Activated naive CD4-positive, alpha-beta T cell treated with anti-CD3 and anti-CD28 coated beads, Interleukin-2, amount 50 U/mL, for 16 hours (primary cell): ENCODE measurements at places on chromosomes 6 and 20.
A peak's percentile ranks its signal among the peaks of the same experiment; 100 is the strongest.

GRCh38 chr6:45432977-45433376, 55.2 kb upstream of the SUPT3H start:
- no peak for DNase-seq

- DNase-seq = no peak
These were observed 149.2 kb downstream of the LY86 start for GRCh38 chr6:6737671-6738070.

DNA sequence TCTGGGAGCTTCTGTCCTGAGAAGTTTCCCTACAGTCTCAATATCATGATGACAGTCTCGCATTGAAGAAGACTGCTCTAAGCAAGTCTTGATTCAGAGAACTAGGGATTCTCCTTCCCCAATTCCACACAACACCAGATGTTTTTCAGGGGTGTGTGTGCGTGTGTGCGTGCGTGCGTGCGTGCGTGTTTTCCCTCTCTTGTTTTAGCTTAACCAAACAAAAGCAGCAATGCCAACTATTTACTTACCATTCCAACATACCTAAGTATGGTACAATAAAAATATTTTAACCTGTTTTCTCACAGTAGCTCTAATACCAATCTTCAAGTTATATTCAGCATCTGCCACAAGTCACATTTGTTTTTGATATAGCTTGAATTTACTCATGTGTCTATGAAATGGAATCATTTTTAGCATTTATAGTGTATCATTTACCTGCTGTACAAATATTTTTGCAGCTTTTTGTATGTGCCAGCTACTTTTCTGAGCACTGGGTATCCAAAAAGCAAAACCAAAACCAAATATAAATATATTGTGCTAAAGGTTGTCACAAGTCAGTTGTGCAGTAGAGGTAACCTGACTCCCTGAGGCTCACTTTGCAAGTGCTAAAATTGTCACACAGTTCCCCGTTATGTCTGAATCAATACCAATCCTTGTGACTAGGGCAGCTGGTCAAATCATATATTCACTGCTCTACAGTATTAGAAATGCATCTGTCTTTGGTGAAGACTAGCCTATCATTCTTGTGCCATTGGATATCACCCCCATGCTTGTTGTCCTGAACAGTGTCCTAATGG, 21.7 kb upstream of the MYLIP start:
- no peak for DNase-seq

DNA sequence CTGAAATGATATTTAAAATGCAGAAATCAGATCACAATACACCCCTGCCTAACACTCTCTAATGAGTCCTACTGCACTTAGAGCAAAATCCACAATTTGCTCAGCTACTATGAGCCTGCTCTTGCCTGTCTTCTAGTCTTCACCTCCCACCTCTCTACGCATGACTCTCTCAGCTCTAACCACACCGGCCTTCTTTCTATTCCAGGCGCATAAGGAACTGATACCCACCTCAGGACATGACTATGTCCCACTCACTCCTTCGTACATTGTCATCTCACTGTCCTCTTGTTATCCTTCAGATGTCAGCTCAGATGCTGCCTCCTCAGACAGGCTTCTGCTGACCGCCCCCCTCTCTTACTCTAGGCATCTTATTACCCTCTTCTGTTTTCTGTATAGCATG, 201.0 kb upstream of the FLRT3 start:
- no peak for DNase-seq

DNA sequence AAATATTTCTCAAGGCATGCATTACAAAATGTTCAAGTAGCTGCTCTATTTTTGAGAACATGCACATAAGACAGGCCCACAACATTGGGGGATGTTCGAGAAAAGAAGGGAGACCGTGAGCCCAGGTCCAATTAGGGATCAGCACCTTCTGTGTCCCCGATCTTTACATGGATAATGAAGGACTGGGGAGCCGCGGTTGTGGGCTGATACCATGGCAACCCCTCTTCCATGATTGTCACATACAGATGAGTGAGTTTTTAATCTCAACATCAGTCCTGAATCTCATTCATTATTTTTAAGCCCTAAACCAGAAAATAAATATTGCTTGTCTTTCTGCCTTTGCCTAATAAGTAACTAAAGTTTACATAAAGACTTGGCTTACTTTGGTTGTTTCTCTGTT, 935.7 kb downstream of the KIF16B start:
- DNase-seq = no peak

- no peak for DNase-seq
These were observed 30.8 kb downstream of the NHSL1 start for GRCh38 chr6:138468320-138469015.

- no peak for DNase-seq
These were observed 723 bp upstream of the ARID1B start for GRCh38 chr6:156776470-156776839.

GRCh38 chr6:170235391-170236125, 55.3 kb downstream of the DLL1 start:
- DNase-seq = no peak

GRCh38 chr20:11978496-11978895, 60.8 kb downstream of the BTBD3 start:
- no peak for DNase-seq

DNA sequence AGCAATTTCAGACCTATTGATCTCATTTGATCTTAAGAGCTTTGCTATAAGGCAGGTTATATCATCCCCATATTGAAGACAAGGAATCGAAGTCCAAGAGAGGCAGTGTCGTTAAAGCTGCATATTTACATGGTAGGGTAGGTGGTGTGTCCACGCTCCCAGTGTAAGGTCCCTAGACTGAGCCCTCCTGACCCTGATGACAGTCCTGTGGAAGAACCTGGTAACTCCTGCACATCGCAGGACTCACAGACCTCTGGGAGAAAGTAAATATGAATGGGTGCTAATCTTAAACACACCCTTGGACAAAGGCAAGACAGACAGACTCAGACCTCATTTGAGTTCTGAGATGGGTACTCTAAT, 602 bp upstream of the HLA-DPB1 start:
- DNase-seq = no peak

DNA sequence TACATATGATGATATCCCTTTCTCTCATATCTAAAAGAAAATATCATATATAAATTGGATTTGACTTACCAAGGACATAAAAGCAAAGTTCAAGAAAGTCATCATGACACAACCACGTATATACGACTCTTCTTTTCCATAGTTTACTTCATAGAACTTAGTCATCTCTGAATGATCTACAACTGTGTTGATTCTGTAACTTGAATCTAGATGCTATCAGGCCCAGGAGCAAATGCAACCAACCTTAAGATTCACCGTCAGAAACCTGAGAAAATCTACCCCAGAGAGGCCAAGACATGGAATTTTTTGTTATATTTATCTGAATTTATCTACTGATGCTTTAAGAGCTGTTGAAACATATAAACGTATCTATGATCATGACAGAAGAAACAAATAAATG, 165.6 kb downstream of the PDE10A start:
- no peak for DNase-seq

GRCh38 chr6:163826629-163827028, 412.1 kb downstream of the QKI start:
- DNase-seq = no peak

- peak; percentile 29 for DNase-seq
These were observed 8.0 kb downstream of the PRDM13 start for GRCh38 chr6:99614430-99615186.

- no peak for DNase-seq
These were observed 57.2 kb downstream of the BCAS4 start for GRCh38 chr20:50852085-50852484.

GRCh38 chr6:136401749-136402148, 112.1 kb upstream of the BCLAF1 start:
- DNase-seq = no peak

DNA sequence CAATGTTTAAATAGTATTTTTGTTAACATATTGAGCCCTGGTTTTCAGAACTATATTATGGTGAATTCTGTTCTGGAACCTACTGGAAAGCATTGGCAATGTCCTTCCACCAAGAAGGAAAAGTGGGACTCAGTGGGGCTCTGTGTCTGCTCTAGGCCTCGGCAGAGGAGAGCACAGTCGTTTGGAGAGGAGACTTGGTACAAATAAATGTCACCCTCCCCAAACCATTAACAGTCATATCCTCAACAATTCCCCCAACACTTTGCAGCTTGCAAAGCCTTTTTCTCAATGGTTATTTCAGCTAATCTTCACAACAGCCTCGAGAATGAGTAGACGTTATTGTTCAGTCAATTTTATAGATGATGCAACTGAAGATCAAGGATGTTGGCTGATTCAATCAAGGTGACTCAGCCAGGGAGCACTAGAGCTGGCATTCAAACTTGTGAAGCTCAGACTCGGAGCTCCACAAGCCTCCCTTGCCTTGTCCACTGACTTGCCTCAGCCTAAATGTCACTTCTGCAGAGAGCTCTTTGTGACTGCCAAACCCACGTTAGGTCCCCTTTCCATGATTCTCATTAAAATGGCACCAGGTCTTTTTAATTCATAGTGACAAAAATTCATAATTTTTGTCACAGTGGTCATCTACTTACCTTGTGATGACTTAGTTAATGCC, 60.6 kb downstream of the TOX2 start:
- DNase-seq = peak; percentile 31

DNA sequence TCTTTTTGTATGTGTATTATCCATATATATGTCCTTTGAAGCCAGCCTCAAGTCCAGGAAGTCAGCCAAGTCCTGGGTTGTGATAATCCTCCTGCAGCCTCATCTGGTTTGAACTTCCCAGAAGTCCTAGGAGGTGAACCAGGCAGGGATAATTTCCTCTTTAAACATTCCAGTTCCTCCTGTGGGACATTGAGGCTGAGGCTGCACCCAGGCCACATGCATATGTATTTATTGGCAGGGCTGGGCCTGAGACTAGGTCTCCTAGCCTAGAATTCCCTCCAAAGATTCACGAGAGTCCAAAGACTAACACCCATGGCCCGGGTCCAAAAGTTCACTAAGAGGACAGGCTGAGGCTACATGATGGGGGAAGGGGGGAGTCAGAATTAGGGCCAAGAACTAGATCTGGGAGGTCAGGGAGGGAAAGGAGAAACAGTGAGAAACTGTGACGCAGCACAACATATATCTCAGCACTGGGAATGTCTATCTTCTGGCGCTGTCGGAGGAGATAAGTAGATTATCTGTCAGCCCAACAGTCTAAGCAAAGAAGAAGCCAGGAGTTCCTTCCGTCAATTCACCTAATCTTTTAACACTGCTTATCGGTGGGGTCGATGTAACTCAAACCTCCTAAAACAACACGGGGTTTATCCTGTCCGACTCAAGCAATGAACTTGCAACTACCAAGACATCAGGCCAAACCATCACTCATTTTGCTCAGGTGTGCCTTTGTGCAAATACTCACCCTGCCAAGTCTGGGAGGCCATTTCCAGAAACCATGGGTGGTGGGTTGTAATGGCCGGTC, 43.3 kb downstream of the SNX5 start:
- DNase-seq = no peak

GRCh38 chr20:43824309-43825050, 90.2 kb upstream of the TOX2 start:
- no peak for DNase-seq

- DNase-seq = no peak
These were observed 50.7 kb downstream of the MRPL14 start for GRCh38 chr6:44076356-44077213.

DNA sequence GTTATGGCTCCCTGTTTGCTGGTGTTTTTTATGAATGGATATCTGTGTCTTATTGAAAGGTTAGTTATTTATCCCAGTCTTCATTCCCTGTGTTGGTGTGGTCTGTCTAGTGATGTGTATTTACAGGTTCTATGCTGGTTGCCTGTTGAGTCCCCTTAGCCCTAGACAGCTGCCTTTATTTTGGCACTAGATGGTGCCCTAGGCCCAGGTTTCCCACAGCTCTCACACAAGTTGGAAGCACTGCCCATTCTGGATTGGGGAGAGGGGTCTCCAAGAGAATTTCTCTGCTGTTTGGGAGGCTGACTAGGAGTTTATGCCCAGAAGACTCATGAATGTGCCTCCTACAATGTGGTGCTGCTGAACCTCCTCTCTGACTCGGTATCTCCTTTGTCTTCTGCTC, 12.4 kb downstream of the GRM1 start:
- no peak for DNase-seq

- DNase-seq = no peak
These were observed 124.7 kb upstream of the SUPT3H start for GRCh38 chr6:45502456-45502855.

- no peak for DNase-seq
These were observed 47.3 kb downstream of the ITCH start for GRCh38 chr20:34410336-34410735.

GRCh38 chr6:128981716-128982115, 98.8 kb downstream of the LAMA2 start:
- no peak for DNase-seq

DNA sequence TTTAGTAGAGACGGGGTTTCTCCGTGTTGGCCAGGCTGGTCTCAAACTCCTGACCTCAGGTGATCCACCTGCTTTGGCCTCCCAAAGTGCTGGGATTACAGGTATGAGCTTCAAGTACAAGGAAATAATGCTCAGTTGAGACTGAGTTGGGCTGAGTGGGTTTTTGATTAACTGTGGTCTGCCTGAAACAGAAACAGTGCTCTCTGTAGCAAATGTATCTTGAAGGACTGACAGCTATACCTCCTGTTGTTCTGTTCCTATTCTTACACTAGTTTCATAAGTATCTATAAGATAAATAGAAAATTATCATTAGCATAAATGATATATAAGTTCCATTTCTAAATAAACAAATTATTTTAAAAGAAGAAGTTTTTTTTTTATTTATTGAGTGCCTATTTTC, 142.8 kb upstream of the PTPRK start:
- no peak for DNase-seq

DNA sequence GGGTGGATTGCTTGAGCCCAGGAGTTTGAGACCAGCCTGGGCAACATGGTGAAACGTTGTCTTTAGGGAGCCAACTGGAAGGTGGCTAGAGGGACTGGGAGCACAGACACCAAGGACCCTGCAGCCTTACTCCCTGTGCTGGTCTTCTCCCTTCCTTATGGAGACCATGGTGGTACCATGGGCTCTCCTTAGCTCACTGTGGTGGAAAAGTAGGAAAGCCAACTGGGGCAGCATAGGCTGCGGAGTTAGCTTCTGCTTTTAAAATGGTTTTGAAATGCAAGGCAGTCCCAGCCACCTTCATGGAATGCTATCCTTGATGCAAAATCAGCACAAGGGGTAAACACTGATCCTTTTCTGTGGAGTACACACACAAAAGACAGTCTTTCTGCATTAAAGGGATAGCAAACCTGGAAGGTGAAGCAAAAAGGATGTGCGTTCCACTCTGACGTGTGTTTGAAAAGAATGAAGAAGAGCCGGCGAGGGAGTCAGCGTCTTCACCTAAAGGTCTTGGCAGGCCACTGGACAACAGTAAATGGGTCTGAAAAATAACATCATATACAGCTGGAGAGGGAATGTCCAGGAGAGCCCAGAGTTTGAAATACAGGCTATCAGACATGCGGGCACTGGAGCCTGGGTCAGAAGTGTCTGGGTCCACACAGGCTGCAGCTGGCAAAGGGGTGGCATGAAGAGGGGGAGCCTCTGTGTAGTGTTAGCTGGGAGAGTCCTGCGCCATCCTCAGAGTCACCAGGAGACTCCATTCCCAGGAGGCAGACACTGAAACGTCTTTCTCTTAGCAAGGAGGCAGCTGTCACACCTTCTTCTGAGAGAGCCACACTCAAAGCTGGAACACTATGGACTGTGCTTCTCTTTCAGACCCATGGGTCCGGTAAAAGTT, 58.5 kb downstream of the GPR6 start:
- DNase-seq = no peak

- no peak for DNase-seq
These were observed 43.2 kb downstream of the PFDN4 start for GRCh38 chr20:54251096-54251495.
